Activated CD4-positive, alpha-beta T cell treated with anti-CD3 and anti-CD28 coated beads, Interleukin-2, amount 50 U/mL, for 24 hours (primary cell): ENCODE measurements at places on chromosomes 7 and 10.

GRCh38 chr10:76037531-76038155, 606.2 kb downstream of the LRMDA start:
- no peak for DNase-seq

DNA sequence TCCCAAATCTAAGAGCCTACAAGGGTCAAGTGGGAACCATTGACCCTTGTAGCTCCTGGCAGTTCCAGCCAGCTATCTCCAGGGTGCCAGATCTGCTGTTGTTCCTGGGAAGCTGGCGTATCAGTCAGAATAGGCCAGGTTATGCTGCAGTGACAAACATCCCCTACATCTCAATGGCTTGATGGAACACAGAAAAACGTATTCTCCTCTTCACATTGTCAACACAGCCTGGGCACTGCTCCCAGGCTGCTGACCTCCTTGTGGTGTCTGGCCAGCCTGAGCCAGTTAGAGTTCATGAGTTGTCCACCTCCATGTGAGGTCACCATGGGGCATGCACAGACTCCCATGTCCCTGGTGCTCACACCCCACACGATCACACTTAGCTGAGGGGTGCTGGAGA, 9.5 kb upstream of the TNRC18 start:
- DNase-seq, result no peak

- DNase-seq, result no peak
These were observed 22.6 kb upstream of the PRTFDC1 start for GRCh38 chr10:24974976-24975375.

- no peak for DNase-seq
These were observed 5.2 kb upstream of the NOLC1 start for GRCh38 chr10:102146971-102147428.

DNA sequence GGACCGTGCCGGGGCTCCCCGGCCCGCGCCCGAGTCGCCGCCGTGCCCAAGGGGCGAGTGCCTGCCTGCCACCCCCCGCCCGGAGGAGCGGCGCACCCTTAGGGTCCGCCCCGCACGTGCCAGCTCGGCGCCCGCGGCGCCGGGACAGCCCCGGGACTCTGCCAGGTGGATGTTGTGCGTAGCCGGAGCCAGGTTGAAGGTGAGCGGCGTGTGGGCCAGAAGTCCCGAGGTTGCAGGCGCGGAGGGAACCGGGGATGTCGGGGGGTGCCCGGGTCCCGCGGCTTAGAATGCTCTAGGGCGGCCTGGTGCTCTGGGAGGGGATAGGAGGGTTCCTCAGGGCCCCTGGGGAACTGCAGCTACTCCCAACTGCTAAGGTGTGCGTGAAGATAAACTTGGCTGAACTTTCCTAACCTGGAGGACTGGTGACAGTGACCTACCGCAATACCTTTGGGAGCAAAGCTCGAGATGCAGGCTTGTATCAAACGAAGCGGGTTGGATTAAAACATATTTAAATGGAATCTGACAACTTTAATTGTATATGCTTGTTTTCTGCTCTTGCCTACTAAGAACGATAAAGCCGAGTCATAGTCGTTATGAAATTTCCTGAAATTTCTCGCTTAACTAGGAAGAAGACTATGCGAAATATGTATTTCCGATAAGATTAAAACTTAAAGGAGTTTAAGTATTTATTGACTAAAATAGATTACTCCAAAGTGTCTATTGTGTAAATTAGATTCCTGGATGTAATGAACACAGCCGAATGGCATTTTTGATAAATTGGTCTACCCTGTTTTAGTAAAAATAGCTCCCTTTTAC, at the start of gene CUX1:
Gene CUX1, plus strand, starts transcription at position 156 of the 816 bp plus-strand sequence. Its CDS starts 14 bp downstream, at position 170.
- DNase-seq, result no peak

DNA sequence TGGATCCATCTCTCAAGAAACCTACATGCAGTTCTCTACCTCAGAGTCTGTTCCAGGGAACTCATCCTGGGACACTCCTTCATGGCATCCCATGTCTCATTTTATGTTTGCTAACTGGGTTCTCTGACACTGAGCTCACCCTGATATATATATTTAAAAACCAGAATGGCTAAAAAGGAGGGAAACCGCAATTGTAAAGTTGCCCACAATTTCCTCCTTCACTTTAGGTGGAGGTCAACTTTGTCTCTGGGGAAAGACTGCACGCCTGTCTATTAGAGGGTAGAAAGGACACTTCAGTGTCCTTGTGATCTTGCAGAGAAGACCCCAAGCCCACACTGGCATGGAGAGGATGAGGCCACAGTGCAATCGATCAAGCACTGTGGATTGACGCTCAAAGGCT, 131.7 kb downstream of the TEX36 start:
- no peak for DNase-seq

GRCh38 chr10:44280226-44281014, 104.5 kb downstream of the CXCL12 start:
- DNase-seq, result no peak

DNA sequence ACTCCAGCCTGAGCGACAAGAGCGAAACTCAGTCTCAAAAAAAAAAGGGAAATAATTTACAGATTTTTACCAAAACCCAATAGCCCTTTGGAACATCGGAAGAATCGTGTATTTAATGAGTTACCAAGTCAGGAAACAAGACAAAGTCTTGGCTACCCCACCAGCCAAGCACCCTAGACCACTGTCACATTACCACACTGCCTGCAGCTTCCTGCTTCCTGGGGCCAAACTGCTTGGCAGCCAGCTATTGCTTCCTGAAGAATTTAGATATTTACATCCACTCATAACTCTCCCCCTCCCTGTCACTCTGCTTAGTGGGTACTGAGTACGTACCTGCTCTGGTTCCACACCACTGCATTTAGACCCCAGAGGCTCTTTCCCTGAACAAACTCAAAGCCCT, 14.1 kb upstream of the TNPO3 start:
- no peak for DNase-seq

- DNase-seq, result no peak
These were observed 9.0 kb downstream of the SKIDA1 start for GRCh38 chr10:21516242-21517131.

DNA sequence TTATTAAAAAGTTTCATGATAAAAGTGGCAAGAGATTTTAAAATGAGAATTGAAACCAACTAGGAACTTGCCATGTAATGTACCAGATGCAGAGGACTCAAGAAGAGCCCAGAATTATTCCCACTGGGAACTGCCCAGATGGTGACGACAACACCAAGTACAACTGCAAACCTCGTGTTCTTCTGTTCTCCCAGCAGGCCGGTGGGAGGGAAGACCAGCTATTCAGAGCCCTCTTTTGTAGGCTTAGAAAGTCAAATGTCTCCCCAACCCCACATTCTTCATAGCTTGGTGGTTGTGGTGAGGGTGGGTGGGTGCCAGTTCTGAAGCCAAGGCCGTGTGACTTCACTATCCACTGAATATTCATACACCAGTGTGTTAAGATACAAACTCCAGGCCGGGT, 54.3 kb upstream of the ITGB1 start:
- no peak for DNase-seq

DNA sequence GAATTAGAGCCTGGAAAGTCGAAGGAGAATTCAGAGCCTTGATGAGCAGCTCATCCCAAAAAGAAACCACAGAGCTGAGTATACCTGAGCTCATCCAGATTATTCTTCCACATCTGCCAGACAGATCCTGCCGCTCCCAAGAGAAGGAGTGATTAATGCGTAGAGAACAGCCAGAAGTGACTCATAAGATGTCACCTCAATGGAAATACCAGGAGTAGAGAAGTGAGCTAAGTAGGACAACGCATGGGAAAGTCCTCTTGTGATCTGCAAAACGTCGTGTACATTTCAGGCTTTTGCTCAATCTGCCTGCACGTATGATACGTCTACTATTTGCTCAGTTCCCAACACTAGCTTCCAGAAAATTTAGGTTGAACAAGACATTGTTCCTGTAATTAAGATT, 230.5 kb upstream of the AUTS2 start:
- DNase-seq, result no peak

DNA sequence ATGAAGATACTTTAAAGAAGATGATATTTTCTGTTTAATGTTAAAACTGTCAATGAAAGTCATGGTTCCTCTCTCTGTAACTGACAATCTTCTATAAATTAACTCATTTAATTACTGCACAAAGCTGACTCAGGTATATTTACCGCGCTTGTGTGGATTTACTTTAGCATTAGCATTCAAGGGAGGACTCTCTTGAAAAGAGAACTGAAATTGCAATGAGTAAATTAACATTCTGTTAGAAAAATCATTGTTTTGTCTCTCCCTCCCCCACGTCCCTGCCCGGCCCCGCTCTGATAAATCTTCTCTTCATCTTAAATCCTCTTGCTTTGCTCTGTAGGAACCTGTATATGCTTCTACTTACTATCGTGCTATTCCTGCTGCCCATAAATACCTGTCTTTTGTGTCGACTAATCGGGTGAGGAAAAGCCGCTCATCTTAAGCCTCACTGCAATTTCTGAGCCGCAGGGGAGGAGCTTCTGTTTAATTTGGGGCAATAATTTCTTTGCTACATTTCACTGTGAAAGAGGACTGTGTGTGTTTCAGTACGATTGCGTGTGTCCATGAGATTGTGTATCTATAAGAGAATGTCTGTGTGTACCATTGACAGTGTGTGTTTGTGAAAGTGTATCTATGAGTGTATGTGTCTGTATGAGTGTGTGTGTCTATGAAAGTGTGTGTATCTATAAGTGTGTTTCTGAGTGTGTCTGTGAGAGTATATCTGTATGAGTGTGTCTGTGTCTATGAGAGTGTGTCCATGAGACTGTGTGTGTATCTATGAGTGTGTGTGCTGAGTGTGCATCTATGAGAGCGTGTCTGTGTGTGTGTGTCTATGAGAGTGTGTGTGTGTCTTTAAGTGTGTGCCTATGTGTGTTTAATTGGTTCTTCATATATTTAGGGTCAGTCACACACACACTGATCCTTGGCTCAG, 46.5 kb upstream of the LYZL2 start:
- DNase-seq, result no peak

DNA sequence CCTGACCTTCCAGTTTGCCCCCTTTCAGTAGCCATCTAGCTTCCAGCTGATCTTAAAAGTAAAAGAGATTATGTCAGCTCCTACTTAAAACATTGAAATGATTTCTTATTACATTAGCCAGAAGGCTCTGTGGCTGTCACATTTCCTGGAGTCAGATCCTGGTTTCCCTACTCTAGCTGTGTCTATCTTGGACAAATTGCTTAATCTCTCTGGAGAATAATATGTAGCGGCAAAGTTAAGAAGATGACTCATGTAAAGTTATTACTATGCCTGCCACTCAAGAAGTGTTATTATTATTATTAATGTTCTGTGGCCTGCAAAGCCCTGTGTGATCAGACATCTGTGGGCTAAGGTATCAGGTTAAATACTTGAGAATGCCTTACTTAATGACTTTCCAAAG, 107.2 kb downstream of the RUNDC3B start:
- no peak for DNase-seq

- DNase-seq, result no peak
These were observed 20.0 kb downstream of the RBM28 start for GRCh38 chr7:128323459-128324367.

GRCh38 chr10:58278274-58278961, 9.5 kb downstream of the CISD1 start:
- DNase-seq, result no peak

- DNase-seq, result no peak
These were observed 94.3 kb downstream of the THSD7A start for GRCh38 chr7:11737723-11738122.

- no peak for DNase-seq
These were observed 49.7 kb downstream of the INPP5F start for GRCh38 chr10:119775529-119775928.

DNA sequence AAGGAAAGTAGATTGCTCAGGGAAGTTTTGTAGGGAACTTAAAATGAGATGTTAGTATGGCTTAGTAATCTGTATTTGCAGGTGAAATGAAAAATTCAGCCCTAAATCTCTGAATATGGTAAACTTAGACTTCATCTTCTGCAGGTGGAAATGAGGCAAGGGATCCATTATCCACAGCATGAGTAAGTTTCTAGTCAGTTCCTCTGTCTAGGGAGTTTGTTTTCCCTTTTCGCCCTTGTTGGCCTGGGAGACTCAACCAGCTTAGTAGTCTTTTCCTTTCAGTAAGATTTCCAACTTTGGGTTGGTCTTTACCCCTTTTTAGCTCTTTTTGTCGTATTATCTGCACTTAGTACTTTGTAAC, 65.6 kb downstream of the ZEB1 start:
- no peak for DNase-seq

- DNase-seq, result no peak
These were observed 192.9 kb upstream of the FZD8 start for GRCh38 chr10:35834877-35835494.

- DNase-seq, result no peak
These were observed 138.8 kb downstream of the SFMBT2 start for GRCh38 chr10:7272008-7272407.

DNA sequence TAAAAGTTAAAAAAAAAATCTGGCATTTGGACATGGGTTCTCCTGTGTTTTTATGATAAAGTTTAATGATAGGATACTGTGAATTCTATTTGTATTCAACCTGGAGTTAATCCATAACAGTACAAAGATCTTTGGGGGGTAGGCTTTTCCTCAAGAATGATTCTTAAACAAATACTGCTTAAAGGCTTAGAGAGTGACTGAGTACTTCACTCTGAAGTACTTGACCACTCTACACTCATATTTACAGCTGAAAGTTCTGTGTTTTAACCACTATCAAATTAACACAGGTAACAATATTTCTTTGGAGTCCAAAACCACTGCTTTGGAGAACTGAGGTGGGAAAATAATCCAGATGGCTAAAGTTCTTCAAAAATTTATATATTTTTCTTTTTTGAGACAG, 74.2 kb upstream of the TMEM168 start:
- DNase-seq, result no peak

DNA sequence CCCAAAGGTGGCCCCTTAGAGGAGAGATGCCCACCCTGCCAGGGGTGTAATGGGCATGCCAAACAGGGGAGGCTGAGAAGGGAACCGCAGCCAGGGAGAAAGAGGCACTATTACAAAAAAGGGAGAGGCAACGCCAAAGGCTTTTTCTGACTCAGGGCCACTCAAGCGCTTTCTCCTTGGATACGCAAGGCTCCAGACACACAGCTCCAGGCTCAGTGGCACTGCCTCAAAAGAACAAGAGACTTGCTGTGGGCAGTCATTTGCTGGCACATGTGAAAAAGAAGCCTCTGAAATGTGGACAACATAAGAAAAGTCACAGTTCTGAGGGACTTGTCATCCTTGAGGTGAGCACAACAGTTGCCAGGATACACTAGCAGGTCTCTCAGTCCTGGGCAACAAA, 128.4 kb downstream of the DGKI start:
- DNase-seq, result no peak

DNA sequence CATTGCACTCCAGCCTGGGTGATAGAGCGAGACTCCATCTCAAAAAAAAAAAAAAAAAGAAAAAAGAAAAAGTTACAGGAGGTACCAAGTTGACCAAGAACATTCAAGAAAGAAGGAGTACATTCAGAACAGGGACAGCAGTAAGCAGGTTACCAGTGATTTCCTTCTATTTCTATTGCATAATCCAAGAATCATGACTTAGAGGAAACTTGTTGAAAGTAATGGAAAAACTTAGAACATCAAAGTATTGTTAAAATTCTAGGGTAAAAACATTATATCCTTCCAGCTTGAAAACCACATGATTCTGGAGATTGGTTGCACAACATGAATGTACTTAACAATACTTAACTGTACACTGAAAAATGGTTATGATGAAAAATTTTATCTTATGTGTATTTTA, 25.2 kb downstream of the RAPGEF5 start:
- no peak for DNase-seq

- no peak for DNase-seq
These were observed 13.5 kb upstream of the ASCC1 start for GRCh38 chr10:72229261-72230251.

- DNase-seq, result no peak
These were observed 15.6 kb downstream of the FAM107B start for GRCh38 chr10:14758994-14759664.
